Endothelial cell (in vitro differentiated cells): ENCODE measurements at places on chromosomes 4 and X. TPM values are rescaled to one million over a fixed set of nuclear protein-coding genes. Genes with fewer than 3 reads are reported as not detected.

GRCh38 chr4:155703486-155704247 lies 37.0 kb downstream of the GUCY1A1 start:
- H3K4me1 ChIP-seq = peaks cover 3% of the 10 kb centered on the region
- no peak for DNase-seq
- H3K27ac ChIP-seq = no peak overlapping the region
- H3K27me3 ChIP-seq = no peaks in the 10 kb centered on the region

DNA sequence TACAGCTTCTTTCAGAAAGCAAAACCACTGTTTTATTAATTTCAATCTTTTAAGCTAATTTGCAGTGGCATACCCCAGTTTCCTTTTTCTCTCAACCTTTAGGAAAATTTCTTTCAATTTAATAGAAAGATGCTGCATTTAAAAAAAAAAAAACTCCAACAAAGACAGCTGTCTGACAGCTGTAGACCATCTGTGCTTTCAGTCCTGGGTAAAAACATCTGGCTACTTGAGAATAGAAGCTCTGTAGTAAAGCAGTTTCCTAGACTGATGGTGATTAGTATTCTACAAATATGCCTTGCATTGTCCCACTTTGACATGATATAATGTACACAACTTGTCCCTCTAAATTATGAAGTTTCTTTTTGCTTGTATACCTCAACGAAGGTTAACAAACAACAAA lies 197.8 kb downstream of the EDA start:
- H3K4me1 ChIP-seq = no peaks in the 10 kb centered on the region
- no peak for DNase-seq
- no peaks in the 10 kb centered on the region for H3K36me3 ChIP-seq
- H3K27ac ChIP-seq = no peak overlapping the region

GRCh38 chr4:74424111-74424510 lies 20.8 kb upstream of the AREG start:
- H3K36me3 ChIP-seq = no peaks in the 10 kb centered on the region
- H3K4me1 ChIP-seq = no peaks in the 10 kb centered on the region
- peaks cover 2% of the 10 kb centered on the region for H3K27me3 ChIP-seq
- H3K4me3 ChIP-seq = no peak overlapping the region
- DNase-seq = no peak

DNA sequence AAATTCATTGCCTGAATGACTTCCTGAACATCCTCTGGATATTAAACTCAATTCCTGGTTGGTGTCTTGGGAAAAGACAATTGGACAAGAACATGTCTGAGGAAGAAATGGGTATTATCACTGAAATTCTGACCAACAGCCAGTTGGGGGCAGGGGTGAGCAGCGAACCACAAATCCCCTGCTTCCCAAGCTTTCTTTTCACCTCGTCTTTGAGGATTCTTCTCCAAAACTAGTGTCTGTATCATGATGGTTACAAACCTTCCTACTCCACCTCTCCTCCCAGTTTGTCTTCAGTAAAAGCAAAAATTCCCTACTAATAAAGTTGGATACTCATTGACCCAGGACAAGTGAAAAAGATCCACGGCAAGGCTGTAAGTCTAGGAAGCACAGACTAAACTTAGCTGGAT lies 48.3 kb upstream of the WDR1 start:
- H3K27me3 ChIP-seq = no peaks in the 10 kb centered on the region
- no peak overlapping the region for H3K27ac ChIP-seq
- no peak overlapping the region for H3K4me3 ChIP-seq

DNA sequence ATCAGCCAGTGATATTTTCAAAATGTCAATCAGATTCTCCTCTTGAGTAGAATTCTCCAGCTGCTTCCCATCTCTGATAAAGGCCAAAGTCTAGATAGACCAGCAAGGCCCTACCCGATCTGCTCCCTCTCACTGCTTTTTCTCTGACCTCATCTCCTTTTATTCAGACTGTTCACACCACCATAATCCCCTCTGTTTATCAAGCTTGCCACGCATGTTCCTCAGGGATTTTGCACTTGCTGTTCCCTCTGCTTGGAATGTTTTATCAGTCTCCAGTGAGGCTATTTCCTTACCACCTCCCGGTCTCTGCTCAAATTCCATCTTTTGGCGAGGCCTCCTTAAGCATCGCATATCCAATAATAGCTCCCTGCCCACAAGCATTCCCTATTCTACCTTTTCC lies 20.1 kb downstream of the NOCT start:
- no peak overlapping the region for H3K4me3 ChIP-seq
- peak overlapping the region; percentile 5 for H3K27ac ChIP-seq
- peaks cover 5% of the 10 kb centered on the region for H3K27me3 ChIP-seq
- H3K36me3 ChIP-seq = no peaks in the 10 kb centered on the region

GRCh38 chr4:89253311-89253710 lies 54.3 kb downstream of the GPRIN3 start:
- no peak overlapping the region for H3K27ac ChIP-seq
- no peaks in the 10 kb centered on the region for H3K36me3 ChIP-seq
- no peak for DNase-seq
- H3K4me1 ChIP-seq = peaks cover 9% of the 10 kb centered on the region
- H3K4me3 ChIP-seq = no peak overlapping the region
- peaks cover 1% of the 10 kb centered on the region for H3K27me3 ChIP-seq

DNA sequence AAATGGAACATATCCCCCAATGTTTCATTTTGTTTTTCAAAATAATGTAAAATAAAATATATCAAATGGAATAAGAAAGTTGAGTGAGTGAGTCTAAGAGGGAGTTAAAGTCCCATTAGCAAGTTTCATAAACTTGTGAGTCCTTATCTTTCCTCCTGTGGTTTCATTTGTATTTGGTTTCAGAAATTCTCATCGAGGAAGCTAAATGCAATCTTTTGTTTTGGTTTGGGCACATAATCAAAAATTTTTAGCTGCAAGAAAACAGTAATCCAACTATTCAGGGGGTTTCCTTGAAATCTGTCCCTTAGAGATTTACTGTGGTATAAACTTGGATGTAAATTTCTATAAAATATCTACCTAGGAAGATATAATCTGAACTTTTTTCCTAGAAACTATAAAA lies 124.2 kb downstream of the CAMK2D start:
- peaks cover 6% of the 10 kb centered on the region for H3K36me3 ChIP-seq
- H3K4me3 ChIP-seq = no peak overlapping the region
- no peak overlapping the region for H3K27ac ChIP-seq
- no peaks in the 10 kb centered on the region for H3K27me3 ChIP-seq
- DNase-seq = no peak

- DNase-seq = no peak
- H3K4me3 ChIP-seq = no peak overlapping the region
- H3K4me1 ChIP-seq = peaks cover 35% of the 10 kb centered on the region
- H3K27me3 ChIP-seq = peaks cover 16% of the 10 kb centered on the region
- no peak overlapping the region for H3K27ac ChIP-seq
- peaks cover 4% of the 10 kb centered on the region for H3K36me3 ChIP-seq
These were observed 1.9 kb downstream of the TACC3 start for GRCh38 chr4:1723131-1723801.

DNA sequence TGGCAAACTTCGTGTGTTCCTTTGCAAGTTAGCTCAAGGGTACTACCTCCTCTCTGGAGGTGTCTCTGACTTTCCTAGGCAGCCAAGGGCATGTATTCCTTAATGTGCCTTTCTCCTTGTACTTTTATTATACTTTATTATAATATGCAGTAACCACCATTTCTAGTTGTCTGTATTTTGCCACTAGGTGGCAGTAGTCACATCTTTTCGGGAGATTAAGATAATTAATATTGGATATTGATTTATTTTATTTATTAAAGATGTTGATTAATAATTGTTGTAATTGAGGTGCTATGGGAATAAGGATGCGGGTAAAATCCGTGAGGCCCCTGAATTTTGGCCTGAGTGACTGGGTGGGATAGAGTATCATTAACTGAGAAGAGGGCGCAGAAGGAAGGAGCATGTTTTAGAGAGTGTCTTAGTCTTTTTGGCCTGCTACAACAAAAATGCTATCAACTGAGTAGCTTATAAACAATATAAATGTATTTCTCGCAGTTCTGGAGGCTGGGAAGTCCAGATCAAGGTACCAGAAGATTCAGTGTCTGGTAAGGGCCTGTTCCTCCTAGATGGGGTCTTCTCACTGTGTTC lies 153.3 kb downstream of the TMEM164 start:
- H3K36me3 ChIP-seq = no peaks in the 10 kb centered on the region
- H3K27me3 ChIP-seq = peaks cover 1% of the 10 kb centered on the region
- no peak overlapping the region for H3K27ac ChIP-seq
- DNase-seq = no peak
- peaks cover 10% of the 10 kb centered on the region for H3K4me1 ChIP-seq

- no peaks in the 10 kb centered on the region for H3K36me3 ChIP-seq
- H3K4me1 ChIP-seq = no peaks in the 10 kb centered on the region
- no peak for DNase-seq
- H3K27ac ChIP-seq = peak overlapping the region; percentile 7
These were observed 60.0 kb downstream of the ARHGAP10 start for GRCh38 chr4:147791865-147792264.

Gene SYNPO2
- total RNA-seq = 1.1 TPM

Gene TCP11X2
- total RNA-seq = 2.0 TPM

Gene TBX22
- 0.36 TPM for total RNA-seq

DNA sequence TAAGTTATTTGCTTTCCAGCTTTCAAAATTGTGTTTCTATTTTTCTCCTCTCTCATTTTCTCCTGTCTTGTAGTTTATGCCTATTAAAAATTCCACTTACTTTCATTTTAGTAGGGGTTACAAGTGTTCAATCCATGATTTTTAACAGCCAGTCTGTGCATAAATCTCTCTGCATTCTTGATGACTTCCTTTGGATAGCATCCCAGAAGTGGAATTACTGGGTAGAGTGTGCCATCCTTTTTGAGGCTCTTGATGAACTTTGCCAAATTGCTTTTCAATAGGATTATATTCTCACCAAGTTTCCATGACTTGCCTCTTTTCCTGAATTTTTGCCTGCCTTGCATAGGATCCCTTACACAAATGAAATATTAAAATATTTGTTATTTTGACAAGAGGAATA lies 58.5 kb downstream of the DIPK2B start:
- H3K4me3 ChIP-seq = no peak overlapping the region
- no peaks in the 10 kb centered on the region for H3K4me1 ChIP-seq
- DNase-seq = no peak
- H3K27ac ChIP-seq = no peak overlapping the region
- no peaks in the 10 kb centered on the region for H3K36me3 ChIP-seq
- no peaks in the 10 kb centered on the region for H3K27me3 ChIP-seq

Gene MAGEC1
- total RNA-seq = not detected

- H3K36me3 ChIP-seq = no peaks in the 10 kb centered on the region
- no peak overlapping the region for H3K27ac ChIP-seq
- no peak overlapping the region for H3K4me3 ChIP-seq
- no peaks in the 10 kb centered on the region for H3K27me3 ChIP-seq
These were observed 8.7 kb downstream of the ANXA10 start for GRCh38 chr4:168101026-168101425.

Gene MAGEA10
- not detected for total RNA-seq

- no peaks in the 10 kb centered on the region for H3K36me3 ChIP-seq
- no peak overlapping the region for H3K27ac ChIP-seq
- DNase-seq = no peak
- H3K4me1 ChIP-seq = no peaks in the 10 kb centered on the region
- no peak overlapping the region for H3K4me3 ChIP-seq
These were observed 100.4 kb downstream of the QRFPR start for GRCh38 chr4:121280425-121280824.

Gene CRMP1
- 71.2 TPM for total RNA-seq

GRCh38 chr4:6350646-6351045 lies 81.0 kb downstream of the WFS1 start:
- peaks cover 9% of the 10 kb centered on the region for H3K27me3 ChIP-seq
- no peak for DNase-seq
- peaks cover 20% of the 10 kb centered on the region for H3K4me1 ChIP-seq
- no peak overlapping the region for H3K27ac ChIP-seq
- no peak overlapping the region for H3K4me3 ChIP-seq
- H3K36me3 ChIP-seq = no peaks in the 10 kb centered on the region

- H3K4me3 ChIP-seq = peak within 1 kb of the TSS; percentile 98
- H3K27ac ChIP-seq = peak within 1 kb of the TSS; percentile 96
- H3K4me1 ChIP-seq = peaks cover 16% of the 10 kb centered on the region
- H3K27me3 ChIP-seq = peaks cover 8% of the 10 kb centered on the region
- peaks cover 4% of the 10 kb centered on the region for H3K36me3 ChIP-seq
These were observed at the start of gene CAMK2D for GRCh38 chr4:113761620-113762185. CAMK2D (minus strand) TSS chr4:113761738; CDS start chr4:113761068, 670 bp downstream.

DNA sequence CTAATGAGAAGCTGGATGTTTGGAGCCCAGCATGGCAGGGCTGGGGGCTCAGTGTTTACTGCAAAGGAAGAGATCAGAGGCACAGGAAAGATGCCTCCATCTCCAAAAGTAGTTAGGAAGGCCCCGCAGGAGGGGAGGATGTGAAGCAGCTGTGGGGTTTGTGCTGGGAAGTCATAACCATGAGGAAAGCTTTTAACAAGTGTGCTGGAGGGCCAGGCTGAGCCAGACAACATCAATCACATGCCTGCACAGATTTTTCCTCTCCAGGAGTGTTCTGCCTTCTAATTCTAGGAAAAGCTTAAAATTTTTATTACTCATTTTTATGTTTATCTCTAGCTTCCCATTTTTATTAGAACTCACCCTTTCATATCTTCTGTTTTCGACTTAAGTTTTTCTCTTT lies 65.4 kb downstream of the GPR82 start:
- no peak overlapping the region for H3K4me3 ChIP-seq
- no peak overlapping the region for H3K27ac ChIP-seq
- DNase-seq = no peak
- H3K36me3 ChIP-seq = peaks cover 6% of the 10 kb centered on the region
- peaks cover 8% of the 10 kb centered on the region for H3K4me1 ChIP-seq

DNA sequence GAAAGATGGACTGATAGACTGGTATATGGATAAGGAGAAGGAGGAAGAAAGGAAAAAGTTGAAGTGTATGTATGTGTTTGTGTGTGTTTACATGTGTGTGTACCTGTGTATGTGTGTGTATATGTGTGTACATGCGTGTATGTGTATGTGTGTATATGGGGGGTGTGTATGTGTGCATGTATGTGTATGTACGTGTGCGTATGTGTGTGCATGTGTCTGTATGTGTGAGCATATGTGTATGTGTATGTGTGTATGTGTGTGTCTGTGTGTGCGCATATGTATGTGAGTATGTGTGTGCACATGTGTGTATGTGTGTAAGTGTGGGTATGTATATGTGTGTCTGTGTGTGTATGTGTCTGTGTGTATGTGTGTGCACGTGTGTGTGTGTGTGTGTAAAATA lies 101.5 kb upstream of the KLHL13 start:
- no peak overlapping the region for H3K4me3 ChIP-seq
- H3K4me1 ChIP-seq = peaks cover 5% of the 10 kb centered on the region
- DNase-seq = no peak
- no peaks in the 10 kb centered on the region for H3K36me3 ChIP-seq
- H3K27ac ChIP-seq = no peak overlapping the region

GRCh38 chr4:126479709-126480108 lies 1153.0 kb upstream of the INTU start:
- no peak overlapping the region for H3K27ac ChIP-seq
- no peaks in the 10 kb centered on the region for H3K27me3 ChIP-seq
- no peaks in the 10 kb centered on the region for H3K36me3 ChIP-seq
- no peak overlapping the region for H3K4me3 ChIP-seq

Gene RIPPLY1
- not detected for total RNA-seq

- no peaks in the 10 kb centered on the region for H3K4me1 ChIP-seq
- no peak overlapping the region for H3K4me3 ChIP-seq
- H3K27ac ChIP-seq = no peak overlapping the region
These were observed 587.5 kb upstream of the MAGEB2 start for GRCh38 chrX:29627833-29628232.
